ENCODE measurements at places on chromosomes 13 and 19.

GRCh38 chr13:45156565-45157361 is 36.5 kb downstream of the GTF2F2 start:
- DNase-seq, result no peak

DNA sequence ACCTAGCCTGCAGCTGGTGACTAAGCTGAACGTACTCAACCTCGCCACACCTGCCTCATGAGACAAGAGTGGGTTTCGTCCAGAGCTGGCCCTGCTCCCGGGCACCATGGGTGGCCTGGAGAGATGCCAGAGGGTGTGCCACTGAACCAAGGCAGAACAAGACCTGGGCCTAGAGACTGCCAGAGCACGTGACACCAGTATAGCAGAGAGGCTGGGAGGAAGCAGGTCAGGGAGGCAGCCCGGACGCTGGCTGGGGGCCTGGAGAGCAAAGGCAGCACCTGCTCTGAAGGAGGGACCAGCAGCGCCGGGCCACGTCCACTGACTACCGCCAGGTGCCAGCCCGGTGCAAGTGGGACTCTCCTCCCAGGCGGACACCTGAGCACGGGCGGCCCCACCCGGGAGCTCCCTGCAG is 7.3 kb upstream of the C13orf46 start:
- no peak for DNase-seq

DNA sequence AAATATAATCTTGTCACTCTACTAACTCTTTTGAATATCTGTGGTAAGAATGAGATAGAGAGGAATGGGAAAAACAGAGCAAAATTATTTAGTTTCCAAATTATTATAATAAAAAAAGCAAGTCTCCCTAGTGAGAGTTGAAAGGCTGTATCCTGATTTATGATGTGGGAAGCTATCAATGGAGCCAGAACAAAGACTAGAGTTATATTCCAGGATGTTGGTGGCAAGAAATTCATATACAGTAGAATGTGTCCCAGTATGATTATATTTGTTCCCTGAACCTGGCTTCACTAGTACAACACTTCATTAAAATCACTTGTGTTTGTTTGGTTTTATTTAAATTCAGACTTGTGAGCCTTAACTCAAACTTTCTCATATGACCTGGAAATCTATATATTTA is 630.3 kb downstream of the GPC5 start:
- no peak for DNase-seq

- no peak for DNase-seq
Observed at GRCh38 chr13:71786875-71787274, 80.1 kb downstream of the DACH1 start.

- DNase-seq, result no peak
Observed at GRCh38 chr13:105817498-105817897, 718.0 kb downstream of the EFNB2 start.

DNA sequence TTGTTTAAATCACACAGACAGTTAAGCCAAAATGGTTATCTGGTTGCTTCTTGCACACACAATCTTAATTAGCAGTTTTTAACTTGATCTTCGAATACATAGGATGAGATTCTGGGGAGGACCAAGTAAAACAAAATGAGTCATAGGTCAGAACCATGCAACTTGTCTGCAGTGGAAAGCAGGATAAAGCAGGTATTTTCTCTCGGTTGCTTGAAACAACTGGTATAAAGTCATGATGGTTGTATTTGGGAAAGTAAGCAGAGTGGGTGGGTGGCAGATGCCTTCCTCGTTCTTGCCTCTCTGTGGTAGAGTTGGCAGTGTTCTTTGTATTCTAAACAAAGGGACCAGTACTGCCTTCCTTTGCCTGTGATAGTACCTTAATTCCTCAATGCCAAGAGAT is 167.0 kb downstream of the COG6 start:
- DNase-seq, result no peak

- DNase-seq, result no peak
Observed at GRCh38 chr13:49437705-49438104, 6.2 kb downstream of the CAB39L start.

- no peak for DNase-seq
Observed at GRCh38 chr13:28347456-28348371, 147.2 kb downstream of the FLT1 start.

- no peak for DNase-seq
Observed at GRCh38 chr13:95547531-95548167, 4.9 kb upstream of the CLDN10 start.

GRCh38 chr19:8615024-8615423 is 4.5 kb upstream of the ADAMTS10 start:
- DNase-seq, result no peak

DNA sequence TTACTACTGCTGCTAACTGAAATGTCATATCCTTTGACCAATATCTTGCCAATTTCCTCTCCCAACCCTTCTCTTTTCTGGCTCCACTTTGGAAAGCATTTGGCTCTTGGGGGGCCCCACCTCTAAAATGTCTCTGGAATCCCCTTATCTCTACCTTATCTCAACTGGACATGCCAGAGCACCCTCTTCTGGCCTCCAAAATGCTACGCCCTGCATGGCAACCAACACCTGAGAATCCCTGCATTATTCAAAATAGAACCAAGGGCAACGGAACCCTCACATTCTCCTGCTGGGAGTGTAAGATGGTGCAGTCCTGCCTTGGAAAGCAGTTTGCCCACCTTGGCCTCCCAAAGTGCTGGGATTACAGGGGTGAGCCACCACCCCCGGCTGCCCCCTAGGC is 35.3 kb downstream of the CERS4 start:
- DNase-seq, result no peak

DNA sequence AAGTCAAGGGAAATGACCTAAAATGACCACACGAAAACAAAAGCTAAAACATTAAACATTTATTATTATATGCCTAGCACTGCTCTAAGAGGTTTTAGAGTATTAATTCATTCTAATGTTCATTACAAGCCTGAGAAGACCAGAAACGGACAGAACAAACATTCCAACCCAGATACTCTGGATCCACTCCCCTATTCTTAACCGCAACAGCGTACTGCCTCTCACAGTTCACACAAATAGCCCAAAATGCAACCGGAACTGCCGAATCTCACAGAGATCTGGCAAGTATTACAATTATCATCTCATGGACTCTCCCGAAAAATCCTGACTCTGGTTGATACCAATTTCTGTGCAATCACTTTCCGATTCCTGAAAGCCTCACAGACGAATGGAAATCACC is 1.4 kb downstream of the ZNF780B start:
- DNase-seq, result no peak

DNA sequence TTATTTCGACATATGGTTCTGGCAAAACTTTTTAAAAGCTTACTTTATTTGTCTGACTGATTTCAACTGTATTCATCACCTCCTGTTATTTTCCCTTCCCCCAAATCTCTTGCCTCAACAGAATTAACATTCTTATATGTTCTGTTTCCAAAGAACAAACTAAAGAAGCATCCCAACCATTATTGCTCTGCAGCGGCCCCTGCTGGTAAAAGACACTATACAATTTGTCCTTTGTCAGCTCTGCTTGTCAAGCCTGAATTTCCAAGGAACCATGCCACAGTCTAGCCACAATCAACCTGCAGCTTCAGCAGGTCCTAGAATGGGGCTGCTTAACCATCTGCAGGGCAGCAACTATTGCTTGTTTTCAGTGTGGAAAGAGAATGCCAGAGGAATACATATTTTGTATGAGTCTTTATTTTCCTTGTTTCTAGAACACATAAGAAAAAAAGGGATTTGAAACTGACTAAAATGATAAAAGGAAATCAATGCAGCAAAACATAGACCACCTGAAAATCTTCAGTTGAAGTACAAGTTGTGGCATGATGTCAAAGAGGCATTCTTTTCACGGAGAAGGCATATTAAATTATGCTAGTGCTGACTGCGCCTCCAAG is 845.3 kb downstream of the DIAPH3 start:
- peak; percentile 10 for DNase-seq

GRCh38 chr13:94387047-94387446 is 92.4 kb downstream of the DCT start:
- DNase-seq, result no peak

- DNase-seq, result no peak
Observed at GRCh38 chr13:113764793-113765563, 6.0 kb downstream of the TMEM255B start.

DNA sequence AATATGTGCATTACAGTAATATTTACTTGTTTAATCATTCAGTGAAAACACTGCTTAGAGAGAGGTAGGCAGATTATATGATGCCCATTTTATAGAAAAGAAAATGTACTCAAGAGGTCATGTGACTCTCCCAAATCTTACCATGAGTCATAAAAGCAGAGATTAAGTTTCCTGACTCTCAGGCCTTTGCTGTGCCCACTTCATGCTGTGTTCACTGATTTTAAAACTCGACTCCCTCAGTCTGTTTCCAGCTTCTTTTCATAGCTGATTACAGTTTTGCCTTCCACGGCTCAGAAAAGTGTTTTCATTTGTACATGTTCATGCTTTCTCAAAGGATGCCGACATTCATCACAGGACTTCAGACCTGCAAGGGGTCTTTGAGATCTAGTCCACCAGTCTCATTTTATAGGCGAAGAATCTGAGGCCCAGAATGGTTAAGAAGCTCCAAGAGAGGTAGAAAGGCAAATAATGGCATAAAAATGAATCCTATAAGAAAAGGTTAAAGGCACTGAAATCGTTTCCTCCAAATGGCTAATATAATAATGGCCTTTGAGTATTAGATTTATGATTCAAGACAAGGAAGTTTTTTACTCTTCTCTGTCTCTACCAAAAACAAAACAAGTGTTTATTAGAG is 9.0 kb upstream of the IPO5 start:
- no peak for DNase-seq

GRCh38 chr13:41231786-41232185 is 31.6 kb downstream of the MTRF1 start:
- DNase-seq, result no peak

GRCh38 chr19:50899569-50899968 is 11.6 kb downstream of the KLK4 start:
- DNase-seq, result no peak

GRCh38 chr13:49954674-49955455 is 18.7 kb upstream of the SPRYD7 start:
- DNase-seq, result no peak

GRCh38 chr19:31289976-31290375 is 59.3 kb downstream of the TSHZ3 start:
- no peak for DNase-seq

GRCh38 chr19:7715671-7716070 is 13.7 kb upstream of the FCER2 start:
- no peak for DNase-seq

DNA sequence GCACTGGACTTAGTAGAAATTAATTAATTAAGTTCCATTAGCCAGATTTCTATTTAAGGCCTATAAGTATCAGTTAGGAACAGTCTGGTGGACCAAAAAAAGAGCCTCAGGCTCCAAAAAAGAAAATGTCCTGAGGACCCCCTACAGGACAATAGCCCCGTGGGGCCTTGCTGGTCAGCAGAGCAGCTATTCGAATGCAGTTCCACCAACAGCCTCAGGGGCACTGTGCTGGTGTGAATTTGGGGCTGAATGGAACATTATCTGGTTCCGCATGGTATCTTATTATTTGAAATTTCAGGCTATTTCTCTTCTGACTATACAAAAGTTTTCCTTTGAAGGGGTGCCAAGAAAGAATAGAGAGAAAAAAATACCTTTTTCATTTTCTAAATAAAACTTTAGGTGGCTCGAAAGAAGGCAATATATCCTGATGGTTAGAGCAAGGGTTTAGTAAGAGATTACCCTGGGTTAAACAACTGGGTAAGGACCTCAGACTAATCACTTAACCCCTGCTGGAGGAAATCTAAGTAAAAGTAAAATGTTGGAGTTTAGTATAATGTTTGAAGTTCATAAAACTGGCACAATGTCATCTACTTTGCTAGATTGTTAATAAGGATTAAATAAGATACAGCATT is 147.2 kb downstream of the MIPEP start:
- DNase-seq, result no peak

GRCh38 chr19:33825556-33825955 is 28.9 kb downstream of the KCTD15 start:
- DNase-seq, result no peak

DNA sequence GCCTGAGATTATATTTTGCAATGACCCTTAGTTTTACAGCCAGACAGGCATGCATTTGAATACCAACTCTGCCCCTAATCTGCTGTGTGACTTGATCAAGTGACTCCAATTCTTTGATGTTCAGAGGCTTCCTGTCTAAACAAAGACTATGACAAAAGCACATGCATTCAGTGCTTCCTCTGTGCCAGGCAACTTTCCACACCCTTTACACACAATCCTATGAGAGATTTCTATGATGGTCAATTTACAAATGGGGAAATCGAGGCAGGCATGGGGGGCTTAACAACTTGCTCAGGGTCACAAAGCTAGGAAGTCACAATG is 3.7 kb upstream of the LYPD3 start:
- DNase-seq, result peak; percentile 26

- no peak for DNase-seq
Observed at GRCh38 chr13:26847281-26847680, 86.7 kb upstream of the GPR12 start.

DNA sequence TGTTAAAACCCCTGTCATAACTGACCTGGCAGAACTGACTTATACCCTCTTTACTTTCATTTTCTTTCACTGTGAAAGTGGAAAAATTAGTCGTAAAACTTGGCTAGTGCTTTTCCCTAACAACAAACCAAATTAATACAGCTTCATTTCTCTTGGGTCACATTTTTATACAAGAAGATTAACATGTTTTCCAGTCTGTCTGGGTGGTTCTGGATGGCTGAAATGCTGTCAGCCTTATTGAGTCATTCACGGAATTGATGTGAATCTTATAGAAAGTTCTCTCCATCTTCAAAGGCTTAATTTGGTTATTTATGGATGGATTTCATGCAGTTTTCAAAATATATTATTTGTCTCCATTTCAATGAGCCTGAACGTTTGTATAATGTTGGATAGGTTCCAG is 440.0 kb downstream of the KCTD12 start:
- no peak for DNase-seq

DNA sequence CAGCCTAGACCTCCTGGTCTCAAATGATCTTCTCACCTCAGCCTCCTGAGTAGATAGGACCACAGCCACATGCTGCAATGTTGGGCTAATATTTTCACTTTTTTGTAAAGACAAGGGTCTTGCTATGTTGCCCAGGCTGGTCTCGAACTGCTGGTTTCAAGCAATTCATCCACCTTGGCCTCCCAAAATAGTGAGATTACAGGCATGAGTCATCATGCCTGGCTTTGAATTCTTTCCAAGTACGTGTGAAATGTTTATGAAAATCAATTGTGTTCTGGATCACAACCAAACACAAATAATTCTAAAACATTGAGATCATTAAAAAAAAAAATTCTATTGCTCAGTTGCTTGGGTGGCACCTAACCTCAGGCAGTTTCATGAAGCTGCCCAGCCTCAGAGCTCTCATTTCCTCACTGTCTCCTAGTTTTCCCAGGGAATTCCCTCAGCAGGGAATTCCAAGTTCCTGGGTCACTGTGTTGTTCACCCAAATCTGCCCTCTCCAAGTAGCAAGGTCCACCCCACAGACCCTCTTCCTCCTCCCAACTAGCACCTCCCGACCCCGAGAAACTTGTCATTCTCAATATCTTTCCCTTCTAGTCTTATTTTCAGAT is 44.8 kb downstream of the ING1 start:
- DNase-seq, result no peak

GRCh38 chr19:31214997-31215396 is 134.2 kb downstream of the TSHZ3 start:
- DNase-seq, result no peak
